Stimulated activated CD8-positive, alpha-beta memory T cell treated with anti-CD3 and anti-CD28 coated beads, Interleukin-7, amount 100 ng/mL, for 1 hour (primary cell): ENCODE measurements at places on chromosomes 4 and X.

- DNase-seq: no peak
Observed at GRCh38 chr4:15233626-15234025, 194.2 kb upstream of the C1QTNF7 start.

GRCh38 chr4:25863347-25863784 lies 578 bp upstream of the SEL1L3 start:
- no peak for DNase-seq

GRCh38 chr4:48420144-48420543 lies 63.0 kb upstream of the SLC10A4 start:
- DNase-seq: no peak

- no peak for DNase-seq
Observed at GRCh38 chr4:86977621-86978184, 42.9 kb downstream of the AFF1 start.

DNA sequence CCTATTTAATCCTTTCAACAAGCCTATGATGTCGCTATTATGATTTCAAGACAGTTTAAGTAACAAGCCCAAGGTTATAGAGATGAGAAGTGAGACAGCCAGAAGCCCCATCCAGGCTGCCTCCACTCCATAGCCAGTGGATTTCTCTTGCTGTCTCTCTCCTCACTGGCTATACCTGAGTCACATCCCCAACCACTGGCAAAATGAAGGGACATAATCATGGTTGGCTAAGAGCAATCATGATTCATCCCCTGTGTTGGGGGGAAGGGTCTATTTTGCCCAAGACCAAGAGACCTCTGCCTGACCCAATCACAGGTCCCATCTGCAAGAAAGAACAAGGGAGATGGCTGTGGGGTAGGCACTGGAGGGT lies 334.9 kb upstream of the GATB start:
- no peak for DNase-seq
